MV-4-11 (cell line): ENCODE measurements at places on chromosomes 6 and 20.

DNA sequence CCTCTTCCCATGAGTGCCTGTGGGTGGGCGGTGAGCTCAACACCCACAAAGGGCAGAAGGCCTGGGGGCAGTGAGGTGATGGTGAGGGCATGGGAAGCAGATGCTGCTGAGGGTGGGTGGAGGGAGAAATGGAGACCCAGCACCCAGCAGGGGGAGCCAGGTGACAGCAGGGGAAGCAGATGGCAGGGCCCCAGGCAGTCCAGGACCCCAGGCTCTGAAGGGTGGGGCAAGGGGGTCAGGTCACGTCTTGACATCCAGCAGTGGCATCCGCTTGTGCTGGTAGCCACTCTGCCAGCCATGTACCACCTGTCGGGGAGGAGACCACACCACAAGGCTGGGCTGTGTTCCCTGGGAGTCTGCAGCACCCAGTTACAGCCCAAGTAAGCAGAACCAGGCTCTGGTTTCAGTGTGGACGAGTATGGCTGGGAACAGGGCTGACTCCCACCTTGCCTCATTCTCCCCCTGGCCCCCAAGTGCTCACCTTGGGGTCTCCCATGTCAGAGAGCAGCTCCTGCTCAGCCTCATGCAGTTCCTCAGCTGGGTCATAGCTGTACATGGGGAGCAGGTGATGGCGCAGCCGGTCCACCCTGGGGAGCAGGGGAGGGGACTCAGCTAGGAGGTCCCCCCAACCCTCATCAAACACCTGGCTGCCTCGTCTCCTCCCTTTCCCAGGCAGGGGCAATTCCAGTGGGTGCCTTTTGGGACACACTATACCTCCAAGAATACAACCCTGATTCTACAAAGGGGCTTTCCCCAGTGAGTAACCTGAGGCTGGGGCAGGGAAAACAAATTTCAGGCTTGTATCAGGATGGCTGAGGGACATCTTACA, 2.0 kb downstream of the SMIM29 start:
- peak; percentile 57 for DNase-seq

DNA sequence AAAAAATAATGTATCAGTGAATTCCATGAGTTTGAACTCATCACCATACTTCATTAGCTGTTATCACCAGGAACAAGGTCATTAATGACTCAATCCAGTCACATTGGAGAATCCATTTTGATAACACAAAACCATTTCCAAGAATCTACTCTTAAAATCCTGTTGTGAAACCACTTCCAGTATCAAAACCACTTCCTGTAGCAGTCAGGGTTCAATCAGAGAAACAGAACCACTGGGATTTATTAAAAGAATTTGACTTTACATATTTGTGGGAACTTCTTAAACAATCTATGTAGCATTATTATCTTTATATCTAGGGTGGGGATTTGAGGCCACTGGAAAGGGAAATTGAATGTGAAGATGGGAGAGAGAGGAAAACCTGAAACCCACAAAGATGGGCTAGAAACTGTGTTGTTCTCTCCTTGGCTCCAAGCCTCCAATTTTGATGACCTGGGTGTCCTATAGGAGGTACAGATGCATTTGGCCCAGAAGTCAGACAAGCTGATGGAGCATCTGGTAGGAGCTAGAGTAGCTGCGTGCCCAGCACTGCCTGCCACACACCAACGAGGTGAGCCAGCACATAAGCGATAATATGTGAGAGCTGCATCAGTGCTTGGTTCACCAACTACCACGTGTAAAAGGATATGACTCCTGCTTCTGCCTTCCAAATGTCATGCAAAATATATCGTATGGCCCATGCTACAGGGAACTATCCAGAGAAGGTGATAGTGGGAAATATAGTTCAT, 117.0 kb downstream of the TMEM200A start:
- peak; percentile 56 for DNase-seq

- peak; percentile 87 for DNase-seq
Observed at GRCh38 chr6:33750244-33750991, 3.7 kb upstream of the IP6K3 start.

DNA sequence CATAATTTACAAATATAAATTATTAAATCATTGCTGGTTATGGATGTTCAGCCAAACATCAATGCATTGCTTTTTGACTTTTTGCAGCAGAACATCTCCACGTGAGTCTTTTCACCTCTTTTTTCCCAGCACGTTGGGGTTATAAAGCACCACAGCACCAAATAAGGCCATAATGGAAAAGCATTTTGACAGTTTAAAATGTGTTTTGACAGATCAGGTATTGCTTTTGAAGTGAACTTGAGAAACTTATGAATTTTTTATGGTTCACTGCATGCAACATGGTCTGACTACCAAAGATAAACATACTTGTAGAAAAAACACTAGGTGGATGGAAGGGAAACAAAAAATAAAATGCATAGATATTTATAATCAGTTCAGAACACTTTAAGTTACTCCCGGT, 622.4 kb downstream of the HTR1B start:
- no peak for DNase-seq

GRCh38 chr6:146543940-146544615, 445 bp downstream of the RAB32 start:
- DNase-seq: no peak

GRCh38 chr20:47080365-47080764, 185.7 kb downstream of the EYA2 start:
- DNase-seq: no peak

- no peak for DNase-seq
Observed at GRCh38 chr6:25487012-25487411, 165.0 kb upstream of the SCGN start.

DNA sequence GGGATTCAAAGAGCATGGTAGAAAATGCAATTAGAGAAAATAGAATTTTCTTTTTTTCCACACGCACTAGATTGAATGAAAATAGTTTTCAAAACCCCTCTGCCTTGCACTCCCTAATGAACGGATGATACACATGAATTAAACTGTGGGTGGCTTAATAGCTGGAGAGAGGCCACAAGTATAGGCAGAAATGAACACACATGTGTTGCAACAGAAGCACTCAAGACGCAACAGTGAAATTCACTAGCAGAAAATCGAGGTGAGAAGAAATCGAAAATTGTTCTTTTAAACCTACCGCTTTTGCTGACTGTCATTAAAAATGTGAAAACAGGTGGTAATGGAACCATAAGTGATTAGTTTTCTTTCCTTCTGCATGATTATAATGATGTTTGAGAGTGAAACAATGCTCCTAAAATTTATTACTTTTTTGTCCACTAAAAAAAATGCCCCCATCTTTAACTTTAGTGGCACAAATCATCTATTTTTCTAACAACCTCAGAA, 80.1 kb upstream of the SHLD1 start:
- no peak for DNase-seq

DNA sequence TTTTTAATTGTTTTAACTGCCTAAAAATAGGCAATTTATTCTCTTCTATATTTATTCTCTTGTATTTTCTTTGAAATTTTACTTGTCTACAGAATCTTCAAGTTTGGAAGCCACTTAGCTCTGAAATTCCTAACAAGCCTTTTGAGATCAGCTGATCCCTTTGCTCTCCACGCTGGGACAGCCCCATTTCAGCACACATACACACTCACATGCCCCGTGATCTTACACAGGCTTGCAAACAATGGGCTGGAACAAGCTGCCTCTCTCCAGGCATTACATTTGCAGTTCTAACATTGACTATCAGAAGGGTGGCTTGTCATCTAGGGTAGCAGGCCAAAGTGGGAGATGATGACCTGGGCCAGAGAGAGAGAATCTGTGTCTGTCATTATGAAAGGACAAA, 62.1 kb upstream of the RAB32 start:
- DNase-seq: no peak

DNA sequence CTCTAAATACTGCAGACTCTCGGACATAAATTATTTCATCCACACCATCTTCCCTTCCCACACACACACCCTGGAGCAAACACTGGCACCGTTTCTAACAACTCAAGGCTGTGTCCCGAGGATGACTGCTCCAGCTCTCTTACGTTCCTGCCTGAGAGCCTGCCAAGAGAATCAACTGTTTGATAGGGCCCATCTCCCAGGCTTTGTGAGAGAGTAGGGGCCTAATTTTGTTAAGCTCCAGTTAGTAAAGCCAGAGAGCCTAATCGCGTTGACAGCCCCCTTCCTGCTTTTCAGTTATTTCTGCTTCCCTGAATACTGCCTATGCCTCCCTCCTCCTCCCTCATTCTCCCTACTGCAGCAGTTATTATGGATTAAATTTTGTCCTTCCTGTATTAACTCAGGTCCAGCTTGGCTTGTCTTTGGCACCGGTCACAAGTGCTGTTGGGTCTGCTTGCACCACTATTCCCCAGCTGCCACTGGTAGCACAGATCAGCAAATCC, 118.1 kb upstream of the TMEM181 start:
- no peak for DNase-seq

GRCh38 chr6:99609905-99610489, 3.4 kb downstream of the PRDM13 start:
- DNase-seq: no peak

DNA sequence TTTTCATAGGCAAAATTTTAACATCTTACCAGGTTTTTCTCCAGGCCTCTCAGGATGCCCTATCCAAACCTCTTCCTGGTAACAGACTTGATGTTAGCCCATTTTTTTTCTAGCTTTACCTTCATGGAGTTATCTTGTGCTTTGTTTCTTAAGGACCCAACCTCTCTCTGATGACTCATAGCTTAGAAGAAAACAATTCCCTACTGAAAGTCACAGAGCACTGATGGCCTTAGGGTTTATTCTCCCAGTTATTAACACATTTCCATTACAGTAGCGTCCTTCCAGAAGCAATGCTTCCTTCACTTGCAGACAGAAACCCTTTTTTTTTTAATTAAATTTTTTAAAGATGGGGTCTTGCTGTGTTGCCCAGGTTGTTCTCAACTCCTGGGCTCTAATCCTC, 79.4 kb downstream of the IYD start:
- DNase-seq: no peak

DNA sequence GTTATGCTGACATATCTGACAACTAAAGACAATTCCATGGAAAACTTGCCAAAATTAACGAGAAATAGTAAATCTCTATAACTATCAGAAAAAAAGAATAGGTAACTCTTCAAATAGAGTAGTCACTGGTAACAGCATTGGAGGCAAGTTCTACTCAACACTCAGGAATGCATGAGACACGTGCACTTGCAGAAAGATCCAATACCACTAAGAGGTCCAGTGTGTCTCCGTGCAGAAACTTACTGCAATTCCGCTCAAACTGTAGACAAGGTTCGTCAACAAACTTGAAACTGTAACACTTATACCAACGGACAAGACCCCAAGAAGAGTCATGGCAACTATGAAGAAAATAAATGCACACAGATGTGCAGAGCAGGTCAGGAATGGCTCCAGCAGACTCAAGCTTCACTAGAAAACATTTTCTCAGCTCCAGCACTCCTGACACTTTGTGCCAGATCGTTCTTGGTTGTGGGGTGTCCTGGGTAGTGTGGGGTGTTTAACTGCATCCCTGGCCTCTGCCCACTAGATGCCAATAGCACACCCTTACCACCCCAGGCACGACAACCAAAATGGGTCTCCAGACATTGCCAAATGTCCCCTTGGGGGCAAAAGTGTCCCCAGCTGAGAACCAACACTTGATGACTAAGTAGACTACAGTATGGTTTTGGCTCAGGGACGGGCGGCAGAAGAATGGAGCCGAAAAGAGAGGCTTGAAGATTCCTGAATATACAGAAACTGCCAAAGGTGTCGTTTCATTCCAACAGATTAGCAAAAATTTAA, 134.8 kb downstream of the DTNBP1 start:
- no peak for DNase-seq

GRCh38 chr6:39196673-39197091, 32.6 kb downstream of the KCNK5 start:
- DNase-seq: no peak

GRCh38 chr6:17381424-17382147, 11.8 kb upstream of the CAP2 start:
- peak; percentile 4 for DNase-seq

DNA sequence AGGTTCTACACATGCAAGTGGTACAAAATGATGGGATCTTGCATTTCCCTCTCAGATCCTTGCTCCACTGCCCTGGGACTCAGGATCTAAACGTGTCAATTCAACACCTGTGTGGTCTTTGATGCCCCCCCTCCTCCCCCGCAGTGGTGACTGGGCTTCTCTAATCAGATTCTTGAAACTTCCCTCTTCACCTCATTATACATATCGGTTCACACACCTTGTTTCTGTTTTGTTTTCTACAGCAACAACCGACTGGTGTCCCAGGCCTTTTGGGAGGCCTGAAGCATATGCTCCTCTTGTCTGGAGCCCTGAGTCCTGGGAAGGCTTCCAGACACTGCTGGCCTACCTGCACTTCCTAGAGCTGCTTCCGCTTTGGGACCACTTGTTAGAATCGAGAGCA, 20.0 kb downstream of the SAMD3 start:
- DNase-seq: no peak

DNA sequence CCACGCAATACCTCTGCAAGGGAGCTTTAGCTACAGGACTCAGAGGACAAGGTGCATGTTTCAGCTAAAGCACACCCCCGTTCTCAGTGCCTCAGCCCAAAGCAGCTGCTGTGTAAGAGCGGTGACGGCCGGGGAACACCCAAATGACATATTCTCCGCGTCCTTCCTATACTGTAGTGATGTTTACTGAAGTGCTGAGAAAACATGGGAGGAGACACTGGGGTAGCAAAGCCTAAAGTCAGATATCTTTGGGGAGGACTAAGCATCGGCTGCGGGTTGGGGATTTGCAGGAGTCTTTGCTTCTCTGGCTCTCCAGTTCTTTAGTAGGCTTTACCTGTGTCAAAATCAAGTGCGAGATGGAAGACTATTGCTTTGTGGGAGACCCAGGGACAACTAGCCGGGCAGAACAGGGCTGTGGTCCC, 1.7 kb downstream of the SLC22A23 start:
- no peak for DNase-seq

GRCh38 chr6:15260099-15260821, 14.4 kb downstream of the JARID2 start:
- DNase-seq: no peak

DNA sequence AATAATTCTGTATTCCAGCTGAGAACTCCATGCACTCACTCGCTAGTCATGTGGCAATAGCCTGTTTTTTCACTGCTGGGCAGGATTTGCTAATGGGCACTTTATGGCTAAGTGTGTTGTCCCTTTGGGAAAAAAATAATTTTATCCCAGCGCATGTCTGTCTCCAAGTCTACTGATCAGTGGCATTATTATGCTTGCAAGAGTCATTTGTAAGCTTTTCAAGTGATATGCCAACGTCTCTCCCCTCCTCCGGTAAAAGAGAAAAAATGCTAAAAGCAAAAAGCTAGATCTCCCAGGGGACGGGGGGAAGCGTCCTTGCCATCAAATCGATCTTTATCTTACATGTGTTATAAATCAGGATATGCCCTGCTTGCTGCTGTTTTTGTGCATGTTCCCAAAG, 407.7 kb downstream of the CDH26 start:
- DNase-seq: no peak

- no peak for DNase-seq
Observed at GRCh38 chr20:24206995-24207394, 218.4 kb upstream of the GGTLC1 start.

DNA sequence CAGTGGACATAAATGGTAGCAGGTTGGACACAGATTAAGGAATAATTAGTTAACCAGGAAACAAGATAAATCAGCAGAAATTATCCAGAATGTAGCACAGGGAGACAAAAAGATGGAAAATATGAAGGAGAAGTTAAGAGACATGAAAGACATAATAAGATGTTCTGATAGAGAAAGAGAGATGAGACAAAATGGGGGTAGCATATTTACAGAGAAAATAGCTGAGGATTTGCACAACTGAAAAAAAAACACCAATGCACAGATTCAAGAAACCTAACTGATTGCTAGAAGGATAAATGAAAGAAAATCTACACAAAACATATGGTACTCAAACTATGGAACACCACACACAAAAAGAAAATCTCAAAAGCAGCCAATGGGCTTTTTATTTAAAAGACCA, 34.6 kb upstream of the TBC1D22B start:
- DNase-seq: no peak

- peak; percentile 60 for DNase-seq
Observed at GRCh38 chr20:33399924-33400323, 1.4 kb downstream of the CDK5RAP1 start.
